ENCODE measurements at places on chromosomes 7 and 10. TPM values are rescaled to one million over a fixed set of nuclear protein-coding genes. Genes with fewer than 3 reads are reported as not detected.

HMX2 gene
- polyA plus RNA-seq, result 1.3 TPM

SNX8 gene
- 43.2 TPM for polyA plus RNA-seq

- no peak for DNase-seq
Observed at GRCh38 chr10:31490858-31491504, 172.0 kb downstream of the ZEB1 start.

- DNase-seq, result no peak
Observed at GRCh38 chr7:147513451-147513850, 1077.1 kb upstream of the C7orf33 start.

Data from left renal pelvis (tissue), 4 donors.